ENCODE measurements at places on chromosomes 12 and 14.

DNA sequence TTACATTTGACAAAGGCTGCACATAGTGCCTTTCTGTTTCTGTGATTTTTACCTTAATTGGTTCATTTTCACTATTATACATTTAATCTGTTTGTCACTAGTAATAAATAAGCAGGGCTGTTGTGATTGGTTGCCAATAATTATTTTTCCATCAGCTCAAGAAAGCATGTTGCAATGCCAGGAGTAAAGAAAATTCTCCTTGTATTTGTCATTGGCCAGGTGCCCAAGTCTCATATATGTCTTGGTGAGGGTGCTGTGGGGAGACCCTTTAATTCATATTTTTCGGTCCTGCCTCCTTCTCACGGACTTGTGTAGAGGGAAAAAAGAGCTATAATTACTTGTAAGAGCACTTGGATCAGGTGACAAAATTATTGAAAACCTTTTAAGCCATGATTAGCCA lies 108.0 kb downstream of the KITLG start:
- DNase-seq = no peak

DNA sequence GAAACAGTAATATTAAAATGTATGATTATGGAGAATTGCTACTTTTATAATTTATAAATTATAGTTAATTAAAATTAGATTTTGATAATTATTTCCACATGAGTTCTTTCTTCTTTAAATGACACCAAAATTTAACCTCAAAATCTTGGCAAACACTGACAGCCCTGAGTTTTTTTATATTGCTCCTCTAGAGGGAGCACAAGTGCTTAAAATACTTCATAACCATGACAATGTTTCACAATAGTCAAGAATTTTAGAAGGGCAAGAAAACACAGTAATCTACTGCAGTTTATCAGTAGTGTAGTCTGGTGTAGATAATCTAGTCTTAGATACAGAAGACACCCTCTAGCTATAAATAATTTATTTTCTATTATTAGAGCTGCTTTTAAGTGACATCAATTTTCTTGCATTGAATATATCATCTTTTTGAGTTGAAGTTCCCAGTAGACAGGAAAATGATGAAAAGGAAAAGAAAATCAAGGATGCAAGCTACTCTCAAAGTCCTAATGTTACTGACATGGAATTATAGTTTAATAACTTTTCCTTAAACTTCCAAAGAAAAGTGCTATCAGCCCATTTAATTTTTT lies 14.3 kb upstream of the PTGER2 start:
- no peak for DNase-seq

GRCh38 chr12:116162071-116162470 lies 115.4 kb downstream of the MED13L start:
- no peak for DNase-seq

- no peak for DNase-seq
Measured at GRCh38 chr12:46131732-46132469, 136.9 kb downstream of the SLC38A1 start.

- DNase-seq = no peak
Measured at GRCh38 chr14:36057452-36058116, 118.9 kb downstream of the PTCSC3 start.
